Omental fat pad (tissue), 4 donors: ENCODE measurements at places on chromosomes 1 and 21.

- no peak for DNase-seq
Observed at GRCh38 chr1:104702731-104703130, 953.0 kb downstream of the AMY1C start.

GRCh38 chr1:5244631-5245285, 590.3 kb downstream of the AJAP1 start:
- DNase-seq: no peak

DNA sequence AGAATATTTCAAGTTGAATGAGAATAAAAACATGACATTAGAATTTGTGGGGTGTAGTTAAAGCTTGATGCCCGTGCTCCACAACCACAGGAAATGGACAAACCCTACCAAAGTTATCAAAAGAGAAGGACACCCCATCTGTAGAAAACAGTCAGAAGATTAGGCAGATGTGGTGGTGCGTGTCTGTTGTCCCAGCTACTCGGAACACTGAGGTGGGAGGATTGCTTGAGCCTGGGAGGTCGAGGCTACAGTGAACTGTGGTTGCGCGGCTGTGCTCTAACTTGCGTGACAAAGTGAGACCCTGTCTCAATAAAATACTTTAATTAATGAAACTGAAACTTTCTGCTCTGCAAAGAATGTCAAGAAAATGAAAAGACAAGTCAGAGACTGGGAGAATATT, 1.5 kb upstream of the SPATC1L start:
- DNase-seq: no peak

DNA sequence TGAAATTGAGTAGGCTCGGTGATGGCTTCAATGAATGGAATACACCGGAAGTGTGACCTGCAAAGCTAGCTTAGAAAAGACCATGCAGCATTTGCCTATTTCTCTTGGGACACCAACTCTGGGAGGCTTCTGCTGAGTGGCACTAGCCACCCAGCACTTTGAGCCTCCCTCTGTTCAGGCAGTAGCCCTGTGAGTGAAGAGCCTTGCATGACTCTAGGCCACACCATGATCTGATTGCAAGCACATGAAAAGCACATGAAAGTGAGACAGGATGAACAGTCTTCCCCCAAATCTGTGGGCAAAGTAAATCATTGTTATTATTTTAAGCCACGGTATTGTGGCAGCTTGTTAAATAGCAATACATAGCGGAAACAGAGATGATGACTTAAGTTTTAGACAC, 2.8 kb downstream of the CD48 start:
- no peak for DNase-seq

- no peak for DNase-seq
Observed at GRCh38 chr1:59110271-59110670, 186.6 kb upstream of the FGGY start.

GRCh38 chr1:8274352-8274751, 43.6 kb upstream of the SLC45A1 start:
- no peak for DNase-seq

GRCh38 chr1:39384305-39384704, 107.1 kb upstream of the BMP8A start:
- DNase-seq: no peak

- DNase-seq: no peak
Observed at GRCh38 chr1:64065571-64065970, 137.9 kb upstream of the UBE2U start.

DNA sequence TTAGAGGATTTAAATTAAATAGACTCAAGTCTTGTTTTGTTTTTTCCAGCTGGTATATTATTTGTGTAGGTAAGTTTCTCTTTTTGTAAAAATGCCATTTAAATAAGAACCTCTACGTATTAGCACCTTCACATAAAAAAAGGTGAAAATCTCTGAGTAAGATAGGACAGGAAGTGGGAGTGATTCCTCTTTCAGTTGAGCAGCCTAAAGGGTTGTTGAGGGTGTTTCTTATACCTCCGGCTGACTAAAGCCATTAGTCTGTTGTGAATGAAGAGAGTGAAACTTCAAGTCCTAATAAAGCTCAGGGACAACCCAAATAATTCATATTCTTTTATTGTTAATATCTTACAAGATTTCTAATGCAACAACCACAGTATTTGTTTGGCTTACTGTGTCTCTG, 188.7 kb downstream of the CHRM3 start:
- no peak for DNase-seq

DNA sequence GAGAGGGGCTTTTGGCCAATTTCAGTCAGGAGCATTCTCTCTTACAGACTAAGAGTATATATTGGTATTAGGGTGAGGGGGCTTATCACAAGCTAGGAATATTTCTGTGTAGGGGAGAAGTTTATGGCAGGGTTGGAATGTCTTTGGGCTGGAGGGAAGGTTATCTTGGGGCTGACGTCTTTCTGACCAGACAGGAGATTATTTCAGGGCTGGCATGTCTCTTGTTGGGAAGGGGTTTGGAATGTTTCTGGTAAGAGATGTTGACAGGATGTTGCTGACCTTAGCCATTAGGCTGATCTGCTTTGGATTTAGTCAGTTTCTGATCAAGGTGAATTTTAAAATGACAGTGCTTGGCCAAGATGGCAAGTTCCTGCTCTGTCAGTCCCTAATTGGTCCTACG, 17.8 kb upstream of the HSD3B1 start:
- no peak for DNase-seq

DNA sequence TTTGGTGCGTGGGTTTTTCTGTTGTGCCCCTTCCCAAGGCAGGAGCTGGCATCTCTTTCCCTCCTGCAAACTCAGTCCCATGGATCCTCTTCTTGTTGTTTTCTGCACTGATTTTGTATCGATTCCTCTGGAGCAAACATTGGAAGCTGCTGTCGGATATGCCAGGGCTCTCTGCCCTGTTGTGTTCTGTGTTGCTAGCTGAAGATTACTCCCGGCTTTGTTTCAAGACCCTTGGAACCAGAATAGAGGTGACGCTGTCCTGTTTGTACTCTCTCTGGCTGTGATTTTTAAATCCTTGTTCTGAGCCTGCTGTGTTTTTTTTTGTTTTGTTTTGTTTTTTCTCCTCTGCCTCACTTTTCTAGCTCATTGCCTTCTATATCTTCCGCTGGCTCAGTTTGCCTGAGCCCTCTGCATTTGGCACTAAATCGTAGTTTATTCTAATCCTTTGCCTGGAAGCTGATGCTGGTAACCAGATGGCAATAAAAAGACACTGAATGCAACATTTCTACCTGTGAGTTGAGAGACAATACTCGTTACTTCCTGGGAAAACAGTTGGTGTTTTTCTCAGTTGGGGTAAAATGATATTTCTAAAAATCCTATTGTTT, 67.0 kb downstream of the BACH1 start:
- DNase-seq: no peak

DNA sequence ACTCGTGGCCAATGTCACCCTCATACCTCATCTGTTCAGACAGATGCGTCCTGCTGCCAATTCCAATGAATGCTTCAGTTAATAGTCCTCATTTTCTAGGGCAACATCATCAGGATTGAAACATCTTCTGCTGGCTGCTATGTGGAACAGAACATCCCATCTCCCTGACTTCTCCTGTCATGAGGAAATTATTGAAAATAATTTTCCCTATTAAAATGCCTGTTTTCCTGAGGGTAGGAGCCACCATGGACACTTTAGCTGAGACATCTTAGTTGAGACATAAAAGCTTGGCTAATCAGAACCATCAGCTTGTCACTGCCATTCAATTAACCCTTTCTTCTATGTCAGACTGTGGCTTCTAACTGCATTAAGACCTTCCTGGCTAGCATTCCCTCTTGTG, 396.1 kb downstream of the HHAT start:
- no peak for DNase-seq

GRCh38 chr21:41776778-41777177, 9.9 kb upstream of the RIPK4 start:
- no peak for DNase-seq

DNA sequence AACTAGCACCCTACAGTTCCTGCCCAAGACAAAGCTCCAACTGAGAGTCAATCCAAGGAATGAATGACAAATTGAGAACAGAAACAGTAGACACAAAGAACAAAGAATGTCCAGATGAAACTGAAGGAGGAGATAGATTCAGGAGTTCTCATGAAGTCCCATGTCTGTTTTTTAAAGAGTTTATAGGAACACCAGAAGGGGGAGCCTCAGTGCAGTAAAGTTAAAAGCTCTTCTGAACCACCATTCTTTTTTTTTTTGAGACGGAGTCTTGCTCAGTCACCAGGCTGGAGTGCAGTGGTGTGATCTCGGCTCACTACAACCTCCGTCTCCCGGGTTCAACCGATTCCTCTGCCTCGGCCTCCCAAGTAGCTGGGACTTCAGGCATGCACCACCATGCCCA, 323.6 kb downstream of the MRPL39 start:
- no peak for DNase-seq

DNA sequence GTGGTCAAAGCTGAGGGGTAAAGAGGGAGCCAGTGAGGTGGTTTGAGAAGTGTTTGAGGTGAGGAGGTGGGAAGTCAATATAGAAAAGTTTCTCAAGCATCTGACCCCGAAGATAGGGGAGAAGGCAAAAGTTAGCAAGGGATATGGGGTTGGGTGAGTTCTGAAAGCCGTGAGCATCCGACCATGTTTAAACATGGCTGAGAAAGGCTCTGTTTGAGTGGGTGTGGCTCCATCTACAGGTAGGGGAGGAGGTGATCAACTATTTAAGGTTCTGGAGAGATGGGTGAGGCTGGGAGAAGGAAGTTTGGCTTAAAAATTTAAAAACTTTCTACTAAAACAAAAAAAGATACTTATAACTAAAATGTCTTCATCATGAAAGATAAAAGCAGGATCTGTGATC, 273.8 kb downstream of the KCNJ6 start:
- no peak for DNase-seq
